ENCODE measurements at places on chromosomes 3 and 15. TPM values are rescaled to one million over a fixed set of nuclear protein-coding genes. Genes with fewer than 3 reads are reported as not detected.

DNA sequence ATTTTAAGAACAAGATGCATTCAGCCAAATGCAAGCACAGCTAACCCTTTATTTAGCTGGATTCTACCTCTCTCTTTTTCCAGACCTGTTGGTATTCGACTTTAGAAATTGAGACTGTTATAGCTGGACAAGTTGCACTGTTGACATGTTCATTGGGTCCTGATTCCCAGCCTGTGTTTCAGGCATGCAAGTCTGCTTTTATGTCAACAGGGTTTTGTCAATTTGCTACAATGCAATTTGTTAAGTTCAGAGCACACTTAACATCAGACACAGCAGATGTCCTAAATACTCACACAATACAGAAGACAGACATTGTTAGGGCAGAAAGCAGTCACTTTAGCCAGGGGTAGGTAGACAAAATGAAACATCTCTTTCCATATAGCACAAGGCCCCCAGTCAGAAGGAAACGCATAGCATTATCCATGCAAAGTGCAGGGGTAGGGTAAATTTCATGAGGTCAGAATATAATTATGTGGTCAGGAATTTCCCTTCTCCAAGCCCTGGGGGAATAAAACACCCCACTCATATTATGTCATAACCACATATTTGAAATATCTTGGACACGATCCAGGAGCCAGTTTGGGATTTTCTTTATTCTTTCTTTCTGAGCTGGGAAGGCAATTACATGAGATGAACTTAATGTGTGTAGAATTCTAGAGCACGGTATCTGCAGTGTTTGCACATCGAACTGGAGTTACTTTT lies 504.1 kb downstream of the NTRK3 start:
- peak; percentile 74 for DNase-seq
- no peaks in the 10 kb centered on the region for H3K36me3 ChIP-seq
- H3K4me1 ChIP-seq = no peaks in the 10 kb centered on the region
- H3K27ac ChIP-seq = no peak overlapping the region
- H3K4me3 ChIP-seq = no peak overlapping the region
- no peaks in the 10 kb centered on the region for H3K27me3 ChIP-seq

- no peaks in the 10 kb centered on the region for H3K27me3 ChIP-seq
- no peaks in the 10 kb centered on the region for H3K36me3 ChIP-seq
- DNase-seq = no peak
- H3K4me1 ChIP-seq = no peaks in the 10 kb centered on the region
- H3K4me3 ChIP-seq = no peak overlapping the region
Observed at GRCh38 chr3:67418426-67419217, 235.8 kb downstream of the SUCLG2 start.

GRCh38 chr3:53581671-53582070 lies 87.3 kb downstream of the CACNA1D start:
- H3K27me3 ChIP-seq = no peaks in the 10 kb centered on the region
- no peak for DNase-seq
- H3K36me3 ChIP-seq = no peaks in the 10 kb centered on the region
- H3K4me1 ChIP-seq = no peaks in the 10 kb centered on the region

DNA sequence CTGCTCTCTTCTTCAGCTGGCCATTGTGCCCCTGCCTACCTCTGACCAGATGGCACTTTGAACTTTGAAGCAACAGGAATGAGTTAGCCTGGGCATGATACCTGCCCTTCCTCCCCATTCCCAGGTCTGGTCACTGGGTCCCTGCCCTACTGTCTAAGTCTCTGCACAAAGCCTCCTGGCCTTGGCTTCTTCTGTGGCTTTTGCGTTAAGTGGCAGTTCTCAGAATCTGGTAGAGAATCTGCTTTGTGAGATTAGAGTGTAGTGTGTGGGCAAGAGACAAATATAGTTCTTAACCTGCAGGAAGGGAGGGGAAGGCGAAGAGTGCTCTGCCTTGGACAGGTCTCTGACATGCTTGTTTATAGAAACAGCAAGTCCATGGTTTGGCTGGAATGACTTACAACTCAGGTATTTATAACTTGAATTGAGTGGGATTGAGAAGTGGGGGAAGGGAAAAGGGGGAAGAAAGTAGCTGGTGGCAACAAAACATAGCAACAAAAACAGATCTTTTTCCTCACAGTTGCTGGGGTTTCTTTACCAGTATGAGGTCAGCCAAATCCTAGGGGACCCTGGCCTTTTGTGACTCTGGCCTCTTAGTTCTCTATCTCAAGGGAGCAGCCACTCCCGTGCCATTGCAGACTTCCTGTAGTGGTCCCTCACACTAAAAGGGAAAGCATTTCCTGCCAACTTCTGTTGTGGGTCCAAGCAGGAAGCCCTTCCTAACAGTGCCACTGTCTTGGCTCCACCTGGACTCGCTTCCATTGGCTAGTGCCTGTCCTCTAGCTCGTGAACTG lies 16.7 kb downstream of the MAPKBP1 start:
- H3K4me1 ChIP-seq = peaks cover 36% of the 10 kb centered on the region
- no peaks in the 10 kb centered on the region for H3K27me3 ChIP-seq
- no peaks in the 10 kb centered on the region for H3K36me3 ChIP-seq
- peak overlapping the region; percentile 1 for H3K27ac ChIP-seq
- H3K4me3 ChIP-seq = no peak overlapping the region
- DNase-seq = no peak

DNA sequence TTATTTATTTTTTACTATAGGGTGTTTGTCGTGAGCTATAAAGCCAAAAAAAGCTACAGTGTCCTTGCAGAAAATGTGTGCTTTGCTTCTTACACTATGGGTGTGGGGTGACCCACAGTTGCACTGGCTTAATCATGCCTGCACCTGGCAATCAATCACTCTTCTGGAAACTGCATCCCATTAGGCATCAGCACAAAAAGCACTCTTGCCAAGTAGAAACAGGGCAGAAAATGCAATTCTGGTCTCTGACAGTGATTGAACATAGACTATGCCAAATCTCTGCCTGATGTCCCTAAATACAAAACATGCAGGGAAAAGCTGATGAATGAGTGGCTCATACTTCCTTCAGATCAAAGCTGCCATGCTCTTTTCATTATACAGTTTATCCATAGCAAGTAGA lies 30.4 kb upstream of the PLAAT1 start:
- H3K4me3 ChIP-seq = no peak overlapping the region
- H3K4me1 ChIP-seq = no peaks in the 10 kb centered on the region
- H3K27me3 ChIP-seq = peaks cover 7% of the 10 kb centered on the region
- no peaks in the 10 kb centered on the region for H3K36me3 ChIP-seq
- no peak for DNase-seq

DNA sequence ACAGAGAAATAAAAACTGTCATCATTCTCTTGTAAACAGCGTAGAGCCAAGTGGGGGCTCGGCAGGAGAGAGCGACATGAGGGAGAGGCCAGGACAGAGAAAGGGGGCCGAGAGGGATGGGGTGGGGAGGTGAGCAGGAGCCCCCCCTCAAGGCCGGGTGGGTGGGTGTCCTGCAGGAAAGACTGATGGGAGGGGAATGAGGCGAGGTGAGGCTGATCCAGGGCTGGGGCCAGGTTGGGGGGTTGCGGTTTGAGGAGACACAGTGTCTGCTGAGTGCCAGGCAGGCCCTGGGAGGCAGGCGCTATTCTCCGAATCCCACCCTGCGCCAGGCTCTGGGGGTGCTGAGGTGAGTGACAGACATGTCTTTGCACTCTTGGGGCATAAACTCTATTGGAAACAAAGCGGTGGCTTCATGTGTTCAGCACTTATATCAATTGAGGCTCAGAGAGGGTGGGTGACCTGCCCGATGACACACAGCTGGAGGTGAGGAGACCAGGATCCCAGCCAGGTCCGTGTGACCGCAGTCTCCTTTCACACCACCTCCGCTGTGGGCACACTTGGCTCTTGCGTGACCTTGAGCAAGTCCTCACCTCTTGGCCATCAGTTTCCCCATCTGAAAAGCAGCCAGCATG lies 19.6 kb upstream of the CSPG4 start:
- no peak overlapping the region for H3K4me3 ChIP-seq
- DNase-seq = no peak
- H3K36me3 ChIP-seq = no peaks in the 10 kb centered on the region
- H3K27me3 ChIP-seq = no peaks in the 10 kb centered on the region
- H3K4me1 ChIP-seq = no peaks in the 10 kb centered on the region
- H3K27ac ChIP-seq = no peak overlapping the region

SLC28A2 gene
- total RNA-seq = not detected

DNA sequence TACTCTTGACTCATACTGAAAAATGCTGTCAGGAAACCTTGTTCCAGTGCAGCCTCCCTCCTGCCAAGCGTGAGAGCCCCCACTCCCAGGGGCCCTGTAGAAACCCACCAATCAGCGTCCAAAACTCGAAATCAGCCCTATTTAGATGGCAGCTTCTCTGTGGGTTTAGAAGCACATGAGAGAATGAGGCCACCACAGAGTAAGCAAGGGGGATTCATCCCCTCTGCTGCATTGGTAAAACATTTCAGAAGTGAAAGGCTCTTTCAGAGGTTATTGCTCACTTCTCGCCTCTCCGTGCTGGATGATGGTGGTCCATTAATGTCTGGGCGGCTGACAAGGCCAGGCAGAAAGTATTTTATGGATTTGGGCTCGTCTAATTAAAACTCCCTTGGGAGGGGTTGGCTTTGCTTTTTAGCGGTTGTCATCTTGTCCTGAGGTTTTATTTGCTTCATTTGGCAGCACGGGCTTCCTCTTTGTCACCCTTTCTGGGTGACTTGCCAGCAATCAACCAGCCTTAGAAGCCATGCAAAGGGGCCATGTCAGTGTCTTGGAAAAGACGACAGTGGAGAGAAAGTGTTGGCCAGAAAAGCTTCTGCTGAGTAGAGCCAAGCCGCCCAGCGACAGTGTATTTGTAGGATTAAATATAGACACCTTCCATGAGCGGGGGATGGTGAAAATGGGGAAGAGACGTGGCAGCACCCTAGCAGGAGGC lies 145.5 kb downstream of the ATP10A start:
- no peak overlapping the region for H3K27ac ChIP-seq
- no peaks in the 10 kb centered on the region for H3K36me3 ChIP-seq
- H3K27me3 ChIP-seq = no peaks in the 10 kb centered on the region

DNA sequence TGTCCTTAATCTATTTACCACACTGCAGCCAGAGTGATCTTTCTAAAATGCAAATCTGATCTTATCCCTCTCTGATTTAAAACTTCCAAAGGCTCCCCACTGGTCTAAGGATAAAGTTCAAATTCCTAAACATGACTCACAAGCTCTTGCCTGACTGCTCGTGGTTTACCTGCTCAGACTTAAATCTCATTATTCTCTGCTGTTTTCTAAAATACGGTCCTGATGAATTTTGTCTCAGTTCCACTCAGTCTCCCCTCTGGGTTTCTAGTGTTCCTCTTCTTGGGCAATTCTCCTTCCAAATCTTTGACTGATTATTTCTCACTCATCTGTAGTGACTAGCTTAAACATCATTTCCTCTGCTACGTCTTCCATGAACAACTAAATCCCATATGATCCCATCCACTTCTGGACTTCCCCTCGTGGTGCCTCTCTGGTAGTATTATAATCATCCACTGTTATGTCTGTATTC lies 108.3 kb downstream of the P3H2 start:
- no peak overlapping the region for H3K4me3 ChIP-seq
- DNase-seq = peak; percentile 71
- no peaks in the 10 kb centered on the region for H3K27me3 ChIP-seq
- H3K36me3 ChIP-seq = no peaks in the 10 kb centered on the region
- peaks cover 67% of the 10 kb centered on the region for H3K4me1 ChIP-seq

MCTP2 gene
- 0.19 TPM for total RNA-seq

- DNase-seq = no peak
- H3K36me3 ChIP-seq = no peaks in the 10 kb centered on the region
- no peaks in the 10 kb centered on the region for H3K4me1 ChIP-seq
- no peak overlapping the region for H3K27ac ChIP-seq
Observed at GRCh38 chr15:20294651-20295237, 246.9 kb downstream of the GOLGA6L6 start.

GPR62 gene
- total RNA-seq = not detected
